Kidney tubule cell (primary cell): ENCODE measurements at places on chromosomes 11 and 22.

DNA sequence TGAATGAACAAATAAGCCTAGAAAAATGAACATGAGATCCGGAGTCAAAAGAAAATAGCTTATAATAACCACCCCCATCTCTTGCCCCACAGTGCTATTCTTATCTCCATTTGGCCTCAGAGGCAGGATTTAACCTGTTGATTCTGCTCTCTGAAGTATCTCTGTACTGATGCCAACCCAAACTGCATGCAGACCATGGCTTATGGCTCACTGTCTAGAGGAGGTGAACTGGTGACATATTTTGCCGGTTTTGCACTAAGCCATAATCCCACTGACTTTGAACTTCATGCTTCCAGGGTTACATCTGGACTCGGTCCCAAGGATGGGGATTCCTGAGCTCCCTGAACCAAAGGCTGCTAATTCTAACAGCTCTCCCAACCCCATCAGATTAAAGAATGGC is 397.1 kb downstream of the TENM4 start:
- no peak for DNase-seq

DNA sequence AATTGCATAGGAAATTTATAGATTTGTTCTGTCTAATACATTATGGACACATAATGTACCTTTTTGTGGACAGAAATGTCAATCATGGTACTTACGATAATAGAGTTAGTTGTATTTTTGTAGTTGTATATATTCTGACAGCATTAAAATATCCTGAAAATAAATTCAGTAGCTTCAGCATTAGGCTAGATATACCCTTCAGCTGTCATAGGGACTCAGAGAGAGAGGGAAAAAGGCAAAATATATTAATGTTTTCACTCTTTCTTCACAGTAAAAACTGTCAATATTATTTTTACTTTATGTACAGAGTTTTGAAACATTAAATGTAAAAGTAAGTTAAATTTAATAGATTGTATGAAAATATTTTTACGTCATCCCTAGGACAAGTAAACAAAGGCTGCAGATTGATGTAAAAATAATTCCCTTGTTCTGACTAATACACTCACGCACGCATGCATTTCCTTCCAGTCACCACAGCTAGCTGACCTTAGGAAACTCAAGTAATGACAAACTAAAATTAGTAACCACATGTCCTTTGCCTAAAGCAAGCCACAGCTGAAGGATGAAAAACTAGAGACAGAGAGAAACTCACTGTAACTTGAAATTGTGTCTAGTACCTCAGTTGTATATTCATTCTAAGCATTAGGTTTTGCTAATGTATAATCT is 104.7 kb upstream of the CARD18 start:
- peak; percentile 87 for DNase-seq

GRCh38 chr11:16827139-16827538 is 88.7 kb downstream of the C11orf58 start:
- peak; percentile 3 for DNase-seq

DNA sequence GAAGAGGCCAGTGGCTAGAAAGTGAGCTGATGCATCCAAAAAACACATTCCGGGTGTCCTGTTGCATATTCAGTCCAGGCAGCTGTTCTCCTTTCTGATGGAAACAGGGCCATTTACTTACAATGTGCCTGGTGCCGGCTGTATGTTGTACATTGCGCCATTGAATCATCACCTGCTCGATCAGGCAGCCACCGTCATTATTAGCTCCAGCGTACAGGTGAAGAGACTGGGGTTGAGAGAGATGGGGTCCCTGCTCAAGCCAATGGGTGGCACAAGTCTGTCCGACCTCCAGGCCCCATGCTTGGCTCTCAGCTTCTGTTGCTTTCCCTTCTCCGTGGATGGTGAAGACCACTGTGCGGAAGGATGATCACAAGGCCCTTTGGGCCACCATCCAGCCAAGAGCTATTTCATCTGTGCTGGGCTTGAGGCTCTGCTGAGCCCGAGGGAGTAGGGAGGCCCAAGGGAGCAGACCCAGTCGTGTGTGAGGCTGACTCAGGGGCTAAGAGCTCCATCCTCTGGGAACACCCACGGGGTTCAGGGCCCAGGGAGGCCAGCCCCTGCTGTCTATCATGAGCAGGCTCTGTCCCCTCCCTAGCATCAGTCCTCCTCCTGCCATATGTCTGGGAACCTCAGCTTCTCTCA is 20.7 kb upstream of the EMID1 start:
- no peak for DNase-seq

DNA sequence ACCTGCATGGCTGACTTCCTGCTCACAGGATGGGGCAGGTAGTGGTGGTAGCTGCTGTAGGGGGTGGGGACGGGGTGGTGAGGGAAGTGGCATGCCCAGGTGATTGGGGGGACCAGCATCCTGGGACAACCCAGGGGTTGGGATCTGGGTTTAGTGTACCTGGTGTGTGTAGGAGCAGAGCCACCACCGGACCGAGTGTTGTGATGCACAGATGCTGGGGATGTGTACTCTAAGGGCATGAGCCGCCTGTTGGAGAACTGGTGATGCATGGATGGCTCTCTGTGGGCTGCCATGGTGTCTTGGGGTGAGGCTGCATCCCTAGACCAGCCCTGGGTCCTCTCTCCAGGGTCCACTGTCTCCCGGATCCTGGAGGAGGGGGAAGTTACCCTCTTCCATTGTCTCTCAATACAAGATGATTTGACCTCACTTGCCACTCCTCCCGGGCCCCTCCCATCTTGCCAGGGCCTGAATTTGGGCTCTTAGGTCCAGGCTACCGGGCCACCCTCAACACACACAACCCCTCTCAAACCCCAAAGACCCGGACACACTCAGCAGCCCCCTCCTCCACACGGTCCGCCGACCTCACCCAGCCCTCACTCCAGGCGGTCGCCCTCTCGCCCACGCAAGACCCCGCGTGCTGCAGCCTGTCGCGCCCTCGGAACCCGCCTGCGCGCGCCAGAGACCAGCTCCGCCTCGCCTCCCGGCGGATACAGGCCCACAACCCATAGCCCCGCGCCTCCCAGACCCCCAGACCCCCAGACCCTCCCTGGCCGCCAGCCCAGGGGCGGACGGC is 619 bp downstream of the LRRC75B start:
- DNase-seq = no peak

DNA sequence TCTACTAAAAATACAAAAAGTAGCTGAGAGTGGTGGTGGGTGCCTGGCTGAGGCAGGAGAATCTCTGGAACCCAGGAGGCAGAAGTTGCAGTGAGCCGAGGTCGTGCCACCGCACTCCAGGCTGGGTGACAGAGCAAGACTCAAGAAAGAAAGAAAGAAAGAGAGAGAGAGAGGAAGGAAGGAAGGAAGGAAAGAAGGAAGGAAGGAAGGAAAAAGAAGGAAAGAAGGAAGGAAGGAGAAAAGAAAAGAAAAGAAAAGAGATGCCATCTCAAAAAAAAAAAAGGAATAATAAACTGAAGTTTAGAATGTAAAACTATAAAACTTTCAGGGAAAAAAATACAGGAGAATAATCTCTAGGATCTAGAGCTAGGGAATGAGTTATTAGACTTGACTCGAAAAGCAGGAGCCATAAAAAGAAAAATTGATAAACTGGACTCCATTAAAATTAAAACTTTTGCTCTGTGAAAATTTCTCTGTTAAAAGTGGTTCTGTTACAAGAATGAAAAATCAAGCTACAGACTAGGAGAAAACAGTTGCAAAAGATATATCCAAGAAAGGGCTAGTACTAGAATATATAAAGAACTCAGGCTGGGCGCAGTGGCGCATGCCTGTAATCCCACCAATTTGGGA is 13.4 kb upstream of the SEPTIN5 start:
- DNase-seq = no peak

GRCh38 chr11:117933930-117934329 is 4.7 kb upstream of the TMPRSS13 start:
- no peak for DNase-seq

- DNase-seq = no peak
Observed at GRCh38 chr22:20650294-20651207, 123.4 kb upstream of the SERPIND1 start.

DNA sequence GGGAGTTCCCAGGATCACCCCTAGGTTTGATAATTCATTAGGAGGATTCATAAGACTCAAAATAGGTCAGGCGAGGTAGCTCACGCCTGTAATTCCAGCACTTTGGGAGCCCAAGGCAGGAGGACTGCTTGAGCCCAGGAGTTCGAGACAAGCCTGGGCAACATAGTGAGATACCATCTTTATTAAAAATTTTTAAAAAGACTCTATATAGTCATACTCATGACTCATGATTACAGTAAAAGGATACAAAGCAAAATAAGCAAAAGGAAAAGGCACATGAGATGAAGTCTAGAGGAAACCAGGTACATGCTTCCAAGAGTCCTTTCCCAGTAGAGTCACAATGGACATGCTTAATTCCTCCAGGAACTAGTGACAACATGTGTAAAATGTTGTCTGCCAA is 13.9 kb upstream of the PTS start:
- no peak for DNase-seq

GRCh38 chr11:14148653-14149273 is 186.2 kb downstream of the SPON1 start:
- DNase-seq = peak; percentile 61

DNA sequence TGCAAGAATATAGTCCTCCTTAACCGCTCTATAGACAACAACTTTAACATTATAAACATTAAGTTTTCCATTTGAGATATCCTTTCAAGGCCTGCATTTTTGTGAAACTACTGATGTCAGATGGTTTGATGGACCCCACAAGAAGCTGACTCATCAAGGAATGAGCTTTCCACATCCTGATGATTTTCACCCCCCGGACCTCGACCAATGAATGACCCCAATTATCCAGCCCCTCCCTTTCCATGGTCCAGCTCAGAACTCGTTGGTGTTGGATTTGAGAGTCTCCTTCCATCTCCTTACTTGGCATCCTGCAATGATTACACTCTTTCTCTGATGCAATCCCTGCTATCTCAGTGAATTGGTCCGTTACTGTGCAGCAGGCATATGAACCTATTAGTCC is 31.8 kb upstream of the GUCY1A2 start:
- no peak for DNase-seq

DNA sequence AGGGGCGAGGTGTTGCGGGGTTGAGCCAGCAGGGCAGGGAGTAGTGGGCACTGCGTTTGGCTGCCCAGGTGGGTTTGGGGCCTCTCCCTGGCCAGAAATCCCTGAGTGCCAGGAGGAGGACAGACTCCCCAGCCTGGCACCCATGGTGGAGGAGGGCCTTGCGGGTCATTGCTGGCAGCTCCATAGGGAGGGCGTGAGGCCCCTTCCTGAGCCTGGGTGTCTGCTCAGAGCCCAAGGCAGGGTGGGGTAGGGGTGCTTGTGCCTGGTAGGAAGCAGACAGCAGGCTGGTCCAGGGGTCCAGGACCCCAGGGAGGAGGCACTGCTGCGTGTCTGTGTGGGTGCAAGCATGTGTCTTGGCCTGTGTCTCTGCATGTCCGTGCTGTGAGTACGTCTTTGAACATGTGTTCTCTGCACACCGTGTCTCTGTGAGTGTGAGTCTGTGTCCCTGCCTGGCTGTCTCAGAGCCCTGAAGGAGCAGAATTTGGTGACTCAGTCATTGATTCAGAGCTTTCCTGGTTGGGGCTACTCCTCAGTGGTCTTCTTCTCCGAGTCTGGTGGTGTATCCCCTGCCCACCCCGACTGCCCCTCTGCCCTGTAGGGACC is 3.9 kb downstream of the TSPAN4 start:
- DNase-seq = peak; percentile 38

GRCh38 chr11:118364956-118365615 is 5.7 kb downstream of the UBE4A start:
- no peak for DNase-seq

DNA sequence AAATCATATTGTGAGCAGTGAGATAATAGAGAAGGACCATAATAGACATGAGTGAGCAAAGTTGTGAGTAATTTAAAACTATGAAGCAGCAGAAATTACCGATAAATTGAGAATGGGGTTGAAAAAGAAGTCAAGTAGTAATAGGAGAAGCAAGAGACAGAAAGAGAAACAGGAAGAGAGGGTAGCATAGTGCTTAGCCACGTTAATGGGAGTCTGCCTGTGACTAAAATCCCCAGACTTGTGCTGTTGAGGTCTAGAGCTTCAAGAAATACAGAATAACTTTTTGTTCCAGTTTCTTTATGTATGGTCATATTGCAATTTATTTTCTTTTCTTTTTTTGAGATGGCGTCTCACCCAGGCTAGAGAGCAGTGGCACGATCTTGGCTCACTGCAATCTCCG is 368.7 kb downstream of the METTL15 start:
- no peak for DNase-seq

DNA sequence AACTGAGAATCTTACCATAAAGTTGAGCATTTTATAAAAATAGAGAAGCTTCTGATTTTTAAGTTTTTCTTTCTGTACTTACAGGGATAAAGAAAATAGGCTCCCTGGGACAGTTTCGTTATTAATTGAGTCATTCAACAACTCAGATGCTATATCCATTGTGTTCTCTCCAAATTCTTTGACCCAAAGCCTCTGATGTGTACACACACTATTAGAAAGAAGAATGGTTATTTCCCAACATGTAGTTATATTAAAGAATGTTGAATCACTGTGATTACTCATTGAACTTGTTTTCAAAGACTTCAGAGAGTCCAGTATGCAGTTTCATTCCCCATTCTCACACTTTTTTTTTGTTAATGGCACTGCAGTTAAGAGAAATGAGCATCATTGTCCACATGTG is 734.3 kb upstream of the ARHGAP42 start:
- DNase-seq = peak; percentile 72

DNA sequence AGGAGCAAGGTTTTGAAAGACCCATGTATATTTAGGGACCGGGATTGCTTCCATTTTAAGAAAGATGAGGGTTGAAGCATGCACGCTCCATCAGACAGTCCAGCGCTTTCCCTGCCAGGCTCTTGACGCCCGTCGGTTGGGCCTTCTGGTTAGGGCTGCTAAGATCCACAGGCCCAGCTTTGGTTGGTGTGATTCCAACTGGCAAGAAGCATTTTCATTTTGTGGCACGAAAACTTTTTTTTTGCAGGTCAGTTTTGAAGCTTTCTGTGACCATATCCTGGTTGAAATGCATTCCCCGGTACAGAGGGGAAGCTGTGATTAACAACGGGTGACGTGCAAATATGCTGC is 34.3 kb upstream of the MPPED1 start:
- no peak for DNase-seq

DNA sequence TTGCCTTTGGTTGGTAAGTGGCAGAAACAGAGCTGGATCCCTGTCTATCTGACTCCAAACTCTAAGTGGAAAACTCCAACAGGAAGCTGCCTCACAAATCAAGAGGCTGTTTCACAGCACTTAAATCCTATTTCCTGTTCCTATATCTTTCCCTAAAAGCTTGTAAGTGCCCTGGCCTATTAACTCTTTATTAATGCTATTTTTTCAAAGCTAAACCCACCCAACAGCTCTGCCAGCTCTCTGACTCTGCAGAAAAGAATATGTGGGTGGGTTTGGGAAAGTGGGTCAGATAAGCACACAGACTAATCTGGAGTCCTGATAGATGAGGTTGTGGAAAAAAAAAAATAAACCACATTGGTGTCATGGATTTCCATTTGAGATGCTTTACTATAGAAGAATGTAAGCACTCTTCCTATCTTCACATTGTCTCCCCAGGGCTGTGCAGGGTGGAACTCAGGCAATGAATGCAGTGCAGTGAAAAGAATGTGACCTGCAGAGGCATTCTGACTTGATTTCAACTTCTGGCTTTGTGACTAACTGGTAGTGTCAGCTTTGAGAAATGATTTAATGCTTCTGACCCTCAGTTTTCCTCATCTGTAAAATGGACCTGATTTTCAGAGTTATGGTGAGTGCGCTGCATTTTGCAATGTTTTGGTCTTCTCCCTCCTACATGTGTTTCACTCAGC is 125.6 kb downstream of the AASDHPPT start:
- no peak for DNase-seq
